ENCODE measurements at places on chromosomes 11 and 22.

- no peak for DNase-seq
- no peaks in the 10 kb centered on the region for H3K4me1 ChIP-seq
- no peaks in the 10 kb centered on the region for H3K36me3 ChIP-seq
- no peak overlapping the region for H3K27ac ChIP-seq
- no peak overlapping the region for H3K4me3 ChIP-seq
These were observed 455.0 kb downstream of the BRD1 start for GRCh38 chr22:49372530-49373288.

- no peak overlapping the region for H3K27ac ChIP-seq
- H3K36me3 ChIP-seq, result peaks cover 21% of the 10 kb centered on the region
- no peak overlapping the region for H3K4me3 ChIP-seq
- no peak for DNase-seq
- H3K27me3 ChIP-seq, result no peaks in the 10 kb centered on the region
These were observed 62.7 kb downstream of the SPECC1L start for GRCh38 chr22:24333301-24333700.

GRCh38 chr11:58391879-58392278, 14.8 kb downstream of the OR5B3 start:
- no peak overlapping the region for H3K27ac ChIP-seq
- H3K4me1 ChIP-seq, result no peaks in the 10 kb centered on the region
- no peaks in the 10 kb centered on the region for H3K36me3 ChIP-seq
- DNase-seq, result no peak

DNA sequence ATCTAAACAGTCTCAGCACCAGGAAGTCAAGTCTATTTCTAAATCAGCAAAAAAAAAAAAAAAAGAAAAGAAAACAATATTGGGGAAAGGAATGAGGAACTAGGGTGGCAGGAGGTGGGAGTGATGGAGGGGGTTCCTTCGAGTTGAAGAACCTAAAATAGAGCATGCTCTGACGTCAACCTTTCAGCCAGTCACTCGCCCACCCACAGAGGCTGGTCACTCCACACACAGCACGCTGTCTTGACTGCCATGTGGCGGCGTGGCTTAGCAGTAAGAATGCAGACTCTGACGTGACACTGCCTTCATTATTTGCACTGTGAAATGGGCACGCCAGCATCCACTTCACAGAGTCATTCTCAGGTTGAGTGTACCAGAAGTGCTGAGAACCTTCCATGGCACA, 48.3 kb downstream of the LARGE1 start:
- H3K27me3 ChIP-seq, result no peaks in the 10 kb centered on the region
- DNase-seq, result peak; percentile 32
- H3K36me3 ChIP-seq, result no peaks in the 10 kb centered on the region
- H3K4me1 ChIP-seq, result peaks cover 20% of the 10 kb centered on the region

- no peaks in the 10 kb centered on the region for H3K36me3 ChIP-seq
- DNase-seq, result no peak
- H3K4me3 ChIP-seq, result no peak overlapping the region
- no peaks in the 10 kb centered on the region for H3K27me3 ChIP-seq
- H3K27ac ChIP-seq, result no peak overlapping the region
These were observed 84.9 kb downstream of the C11orf91 start for GRCh38 chr11:33615751-33616150.

DNA sequence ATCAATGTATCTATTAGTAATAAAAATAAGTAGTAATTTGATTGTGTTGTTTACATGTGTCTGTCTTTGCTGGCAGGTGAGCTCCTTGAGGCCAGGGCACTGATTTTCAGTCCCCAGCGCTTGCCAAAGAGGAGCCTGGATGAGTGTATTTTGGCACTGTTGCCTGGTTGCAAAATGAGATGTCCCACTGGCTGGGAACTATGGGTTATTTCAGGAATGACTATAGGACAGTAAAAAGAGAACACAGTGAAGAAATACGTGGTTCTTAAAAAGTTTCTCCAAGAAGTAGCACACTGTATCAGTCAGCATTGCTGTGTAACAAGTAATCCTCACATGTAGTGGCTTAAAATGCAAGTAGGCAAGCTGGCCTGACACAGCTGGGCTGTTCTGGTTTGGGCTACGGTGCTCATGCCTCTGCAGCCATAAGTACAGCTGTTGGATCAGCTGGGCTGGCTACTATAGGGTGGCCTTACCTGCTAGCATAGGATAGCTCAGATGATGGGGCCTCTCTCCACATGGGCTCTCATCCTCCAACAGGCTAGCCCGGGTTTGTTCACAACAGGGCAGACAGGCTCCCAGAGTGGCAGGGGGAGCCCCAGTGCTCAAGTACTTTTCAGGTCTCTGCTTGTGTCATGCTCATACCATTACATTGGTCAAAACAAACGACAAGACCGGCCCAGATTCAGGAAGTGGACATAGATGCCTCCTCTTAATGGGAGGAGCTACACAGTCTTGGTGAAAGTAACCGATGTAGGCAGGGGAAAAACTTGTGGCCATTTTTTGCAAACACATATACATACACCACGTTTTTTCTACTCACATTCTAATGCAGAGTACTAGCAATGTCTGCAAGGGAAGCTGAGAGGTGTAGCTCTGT, 399.1 kb downstream of the LARGE1 start:
- H3K4me1 ChIP-seq, result peaks cover 63% of the 10 kb centered on the region
- H3K27ac ChIP-seq, result no peak overlapping the region
- no peaks in the 10 kb centered on the region for H3K36me3 ChIP-seq
- H3K4me3 ChIP-seq, result no peak overlapping the region
- DNase-seq, result peak; percentile 22
- H3K27me3 ChIP-seq, result no peaks in the 10 kb centered on the region

DNA sequence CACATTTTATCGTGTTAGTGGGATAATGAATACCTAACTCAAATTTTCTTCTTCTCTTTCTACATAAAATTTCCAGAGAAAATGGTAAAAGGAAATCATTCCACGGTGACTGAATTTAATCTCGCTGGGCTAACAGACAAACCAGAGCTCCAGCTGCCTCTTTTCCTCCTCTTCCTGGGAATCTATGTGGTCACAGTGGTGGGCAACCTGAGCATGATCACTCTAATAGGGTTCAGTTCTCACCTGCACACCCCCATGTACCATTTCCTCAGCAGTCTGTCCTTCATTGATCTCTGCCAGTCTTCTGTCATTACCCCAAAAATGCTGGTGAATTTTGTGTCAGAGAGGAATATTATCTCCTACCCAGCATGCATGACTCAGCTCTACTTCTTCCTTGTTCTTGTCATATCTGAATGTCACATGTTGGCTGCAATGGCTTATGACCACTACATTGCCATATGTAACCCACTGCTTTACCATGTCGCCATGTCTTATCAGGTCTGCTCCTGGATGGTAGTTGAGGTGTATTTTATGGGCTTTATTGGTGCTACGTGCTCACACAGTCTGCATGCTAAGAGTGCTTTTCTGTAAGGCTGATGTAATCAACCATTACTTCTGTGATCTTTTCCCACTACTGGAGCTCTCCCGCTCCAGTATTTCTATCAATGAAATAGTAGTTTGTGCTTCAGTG, 24.1 kb downstream of the OR10D3 start:
- H3K27me3 ChIP-seq, result no peaks in the 10 kb centered on the region
- no peaks in the 10 kb centered on the region for H3K4me1 ChIP-seq
- H3K36me3 ChIP-seq, result no peaks in the 10 kb centered on the region
- no peak overlapping the region for H3K4me3 ChIP-seq

DNA sequence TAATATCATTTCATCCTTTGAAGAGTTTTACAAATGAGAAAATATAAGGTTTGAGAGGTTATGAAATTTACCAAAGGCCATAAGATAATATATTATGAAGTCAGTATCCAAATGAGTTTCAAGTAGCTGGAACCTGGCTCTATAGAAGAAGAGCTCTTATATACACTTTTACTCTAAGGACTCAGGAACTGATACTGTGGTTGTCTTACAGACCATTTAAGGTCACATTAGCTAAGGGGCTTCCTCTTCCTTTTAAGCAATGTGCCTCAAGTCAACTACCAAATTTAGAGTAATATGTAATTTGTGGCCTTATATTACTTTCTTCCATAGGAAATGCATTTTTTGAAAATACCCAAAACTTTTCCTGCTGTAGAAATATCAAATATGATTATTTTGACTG, 369.3 kb downstream of the DLG2 start:
- no peak overlapping the region for H3K27ac ChIP-seq

GRCh38 chr11:45320371-45320770, 34.2 kb upstream of the SYT13 start:
- H3K4me1 ChIP-seq, result no peaks in the 10 kb centered on the region
- H3K4me3 ChIP-seq, result no peak overlapping the region
- H3K36me3 ChIP-seq, result no peaks in the 10 kb centered on the region
- no peak for DNase-seq
- H3K27me3 ChIP-seq, result no peaks in the 10 kb centered on the region
- H3K27ac ChIP-seq, result no peak overlapping the region

- H3K27ac ChIP-seq, result peak overlapping the region; percentile 8
- H3K27me3 ChIP-seq, result no peaks in the 10 kb centered on the region
- H3K4me3 ChIP-seq, result no peak overlapping the region
- H3K4me1 ChIP-seq, result peaks cover 53% of the 10 kb centered on the region
These were observed 42.9 kb downstream of the MICAL3 start for GRCh38 chr22:17981497-17981896.

DNA sequence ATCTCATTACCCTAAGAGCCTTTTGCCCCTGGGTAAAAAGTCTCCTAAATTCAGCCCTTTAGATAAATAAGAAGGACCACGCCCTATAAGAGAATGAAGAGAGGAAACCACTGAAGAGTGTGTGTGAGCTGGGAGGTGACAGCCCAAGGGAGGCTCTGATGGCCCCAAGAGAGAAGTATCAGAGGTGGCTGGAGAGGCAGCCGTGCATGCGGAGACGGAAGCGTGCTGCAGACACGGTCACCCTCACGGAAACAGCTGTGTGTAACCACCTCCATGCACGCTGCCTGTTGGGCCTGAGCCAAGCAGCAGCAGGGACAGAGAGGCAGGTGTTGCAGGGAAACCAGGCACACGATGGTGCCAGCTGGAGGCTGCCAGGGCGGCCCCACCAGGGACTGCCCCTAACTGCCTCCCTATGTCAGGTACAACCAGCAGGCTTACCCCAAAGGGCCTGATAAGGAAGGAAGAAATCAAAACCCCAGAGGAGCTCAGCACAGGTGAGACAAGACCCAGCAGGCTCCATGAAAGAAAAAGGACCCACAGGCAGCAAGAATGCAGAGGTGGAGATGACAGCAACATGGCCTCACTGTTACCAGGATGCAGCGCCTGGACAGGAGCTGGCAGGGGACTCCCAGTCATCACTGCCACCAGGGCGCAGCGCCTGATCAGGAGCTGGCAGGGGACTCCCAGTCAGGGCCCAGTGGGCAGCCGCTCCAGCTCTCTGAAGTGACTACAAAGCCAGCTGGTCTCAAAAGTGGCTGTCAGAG, 7.8 kb downstream of the LARGE2 start:
- H3K27me3 ChIP-seq, result no peaks in the 10 kb centered on the region
- peak overlapping the region; percentile 92 for H3K27ac ChIP-seq
- DNase-seq, result peak; percentile 94
- H3K4me3 ChIP-seq, result peak overlapping the region; percentile 90

- H3K36me3 ChIP-seq, result no peaks in the 10 kb centered on the region
- DNase-seq, result no peak
- no peaks in the 10 kb centered on the region for H3K27me3 ChIP-seq
These were observed 10.3 kb upstream of the POLD3 start for GRCh38 chr11:74581954-74582547.

Data from B cell (primary cell).